Left lung (tissue), 14 donors: ENCODE measurements at places on chromosomes 2 and 18. TPM values are rescaled to one million over a fixed set of nuclear protein-coding genes. Genes with fewer than 3 reads are reported as not detected.

DNA sequence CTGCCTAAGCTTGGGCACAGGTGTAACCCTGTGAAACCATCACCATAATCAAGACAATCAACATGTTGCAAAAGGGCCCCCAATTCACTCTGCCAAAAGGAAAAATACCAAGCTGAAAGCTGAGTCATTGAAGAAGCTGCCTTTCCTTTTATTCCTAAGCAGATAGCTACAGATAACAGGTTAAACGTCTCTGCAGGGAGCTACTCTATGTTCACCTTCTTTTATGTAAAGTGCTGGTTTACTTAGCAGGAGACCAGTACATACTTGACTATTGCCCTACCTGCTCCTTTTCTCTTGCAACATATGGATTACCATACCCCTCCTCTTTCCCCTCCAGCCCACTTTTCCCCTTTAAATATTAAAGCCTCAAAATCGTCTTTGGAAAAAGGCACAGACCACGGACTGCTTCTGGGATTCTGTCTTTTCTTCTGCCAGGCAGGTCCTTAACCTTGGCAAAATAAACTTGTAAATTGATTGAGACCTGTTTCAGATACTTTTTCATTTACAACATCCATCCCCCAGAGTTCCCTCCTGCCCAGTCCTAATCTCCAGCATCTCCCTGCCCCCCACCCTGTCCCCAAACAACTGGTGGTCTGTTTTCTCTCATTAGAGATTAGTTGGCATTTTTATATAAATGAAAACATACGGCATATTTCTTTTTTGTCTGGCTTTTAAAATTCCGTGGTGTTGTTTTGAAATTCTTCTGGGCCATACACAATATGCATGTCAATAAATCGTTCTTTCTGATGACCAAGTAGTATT, 37.8 kb upstream of the LDLRAD4 start:
- DNase-seq: no peak

CEBPZOS gene
- total RNA-seq: 33.1 TPM

SLC40A1 gene
- 153 TPM for total RNA-seq

NRP2 gene
- 122 TPM for total RNA-seq

GRCh38 chr18:56197241-56197859, 441.0 kb downstream of the TXNL1 start:
- no peak for DNase-seq

FNDC4 gene
- total RNA-seq: 8.0 TPM

DNA sequence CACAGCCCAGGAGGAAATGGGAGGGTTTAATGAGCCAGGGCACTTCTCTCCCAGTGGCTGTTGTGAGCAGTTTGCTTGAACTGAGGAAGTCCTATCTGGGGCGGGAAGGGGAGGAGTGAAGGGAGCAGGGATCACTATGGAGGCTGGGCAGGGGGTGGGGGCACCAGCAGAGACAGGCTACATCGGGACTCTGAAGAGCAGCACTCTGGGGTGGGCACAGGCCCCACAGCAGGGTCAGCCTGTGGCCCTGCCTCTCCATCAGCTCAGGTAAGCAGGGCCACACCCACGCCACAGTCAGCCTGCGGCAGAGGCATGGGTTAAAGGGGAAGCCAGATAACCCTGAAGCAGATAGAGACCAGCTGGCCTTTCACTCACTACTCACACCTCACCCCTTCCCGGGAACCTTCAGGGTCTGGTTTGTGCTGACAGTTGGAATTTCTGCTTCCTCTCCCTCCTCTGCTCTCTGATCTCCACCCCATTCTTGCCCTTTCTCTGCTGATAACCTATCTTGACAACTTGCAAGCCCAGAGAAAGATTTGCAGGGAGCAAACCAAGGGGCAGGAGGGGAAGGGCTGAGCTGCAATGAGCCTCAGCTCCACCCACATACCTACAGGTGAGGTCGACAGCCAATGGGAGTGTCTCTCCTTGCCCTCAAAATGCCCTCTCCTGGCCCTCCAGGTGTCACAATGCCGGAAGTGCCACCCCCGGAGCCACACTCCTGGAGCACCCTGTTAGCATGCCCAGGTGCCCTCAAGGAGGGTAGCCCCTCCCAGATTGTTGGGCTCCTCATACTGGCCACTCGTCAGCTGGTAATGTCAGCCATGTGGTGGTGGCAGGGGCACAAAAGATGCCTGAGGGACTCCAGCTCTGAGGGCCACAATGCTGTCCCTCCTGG, 3.7 kb downstream of the SIGLEC15 start:
- no peak for DNase-seq

DNA sequence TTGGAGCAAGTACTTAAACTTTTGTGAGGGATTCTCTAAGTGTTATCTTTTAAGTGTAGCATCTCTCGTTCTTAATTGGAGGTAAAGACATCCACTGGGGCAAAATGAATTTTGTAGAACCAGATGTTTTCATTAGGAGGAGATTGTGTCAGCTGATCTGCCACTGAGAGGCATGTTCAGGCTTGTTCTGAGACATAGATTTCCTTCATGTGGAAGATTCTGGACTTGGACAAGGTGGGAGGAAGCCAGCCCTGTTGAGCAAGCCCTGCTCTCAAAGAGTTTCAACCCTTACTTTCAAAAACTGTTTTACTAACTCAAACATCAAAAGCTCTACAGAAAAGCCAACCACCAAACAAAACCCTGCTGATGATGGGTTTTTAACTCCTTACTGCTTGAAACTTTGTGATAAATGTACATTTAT, 6.5 kb downstream of the MAP4K4 start:
- DNase-seq: no peak

GRCh38 chr2:166410828-166411472, 35.2 kb upstream of the SCN9A start:
- no peak for DNase-seq

RGPD6 gene
- 28.2 TPM for total RNA-seq

DNA sequence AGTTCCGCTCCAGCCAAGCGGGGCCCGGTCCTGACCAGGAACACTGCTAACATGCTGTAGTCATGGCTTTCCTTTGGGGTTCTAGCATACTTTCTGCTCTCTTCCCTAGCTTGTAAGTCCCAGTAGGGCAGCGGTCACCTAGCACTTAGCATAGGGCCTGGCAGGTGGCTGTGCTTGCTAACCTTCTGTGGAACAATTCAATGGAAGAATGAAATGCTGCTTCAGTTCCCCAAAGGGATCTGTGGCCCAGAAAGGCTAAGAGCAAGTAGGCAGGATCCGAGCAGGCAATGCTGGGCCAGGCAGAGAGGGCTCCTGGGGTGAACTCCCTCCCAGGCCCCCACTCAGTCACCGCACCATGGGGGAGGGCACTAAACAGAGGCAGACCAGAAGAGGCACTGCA, 266.8 kb downstream of the CELF4 start:
- DNase-seq: no peak

- no peak for DNase-seq
Measured at GRCh38 chr2:68715353-68716041, 19.1 kb upstream of the ARHGAP25 start.

DNA sequence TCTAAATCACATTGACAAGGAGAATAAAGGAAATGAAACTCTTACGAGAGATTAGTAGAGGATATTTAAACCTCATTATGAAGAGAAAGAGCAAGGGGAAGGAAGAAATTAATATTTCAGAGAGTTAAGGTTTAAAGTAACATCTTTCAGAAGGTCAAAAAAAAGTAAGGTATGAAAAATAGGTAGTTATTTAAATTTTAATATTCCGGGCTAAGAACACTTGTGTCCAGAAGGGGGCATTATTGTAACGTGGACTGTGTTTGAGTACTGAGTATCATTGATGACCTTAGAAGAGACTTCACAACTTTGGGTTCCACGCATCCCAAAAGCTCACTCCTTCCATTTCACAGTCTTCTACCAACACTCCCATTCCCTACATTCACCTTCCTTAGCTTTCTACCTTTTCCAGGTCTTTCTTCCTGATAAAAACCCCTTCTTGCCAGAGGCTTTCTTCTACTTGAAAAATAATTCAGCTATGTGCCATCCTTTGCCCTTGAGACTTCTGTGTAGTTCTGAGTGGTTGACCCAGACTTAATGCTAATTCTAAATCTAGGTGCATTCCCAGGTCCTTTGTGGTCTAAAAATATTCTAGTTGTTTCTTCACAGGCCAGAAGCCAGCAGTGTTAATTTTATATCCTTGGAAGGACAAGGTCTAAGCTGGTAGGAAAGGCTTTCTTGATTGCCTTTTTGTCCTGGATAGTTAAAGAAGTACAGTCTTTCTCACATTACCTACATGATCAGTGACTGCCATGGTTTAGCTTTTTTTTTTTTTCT, 16.5 kb downstream of the DYNC1I2 start:
- no peak for DNase-seq

DNA sequence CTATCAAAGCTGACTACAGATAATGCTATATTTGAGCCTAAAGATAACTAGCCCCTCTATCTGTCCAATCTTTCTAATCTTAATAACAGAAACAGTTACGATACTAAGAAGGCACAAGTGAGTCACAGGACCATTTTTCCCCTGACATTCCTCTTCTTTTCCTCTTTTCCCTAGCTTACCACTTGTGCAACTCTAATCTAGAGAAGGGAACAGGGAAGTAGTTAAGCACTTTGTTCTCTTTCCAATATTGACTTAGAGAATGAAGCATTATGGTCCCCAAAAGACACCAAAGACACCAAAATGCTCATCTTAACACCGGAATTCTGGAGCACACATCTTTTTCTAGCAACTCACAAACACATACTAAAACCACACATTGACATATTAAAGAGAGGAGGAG, 1.8 kb downstream of the PDE11A start:
- no peak for DNase-seq

DSC2 gene
- total RNA-seq: 18.5 TPM

DNA sequence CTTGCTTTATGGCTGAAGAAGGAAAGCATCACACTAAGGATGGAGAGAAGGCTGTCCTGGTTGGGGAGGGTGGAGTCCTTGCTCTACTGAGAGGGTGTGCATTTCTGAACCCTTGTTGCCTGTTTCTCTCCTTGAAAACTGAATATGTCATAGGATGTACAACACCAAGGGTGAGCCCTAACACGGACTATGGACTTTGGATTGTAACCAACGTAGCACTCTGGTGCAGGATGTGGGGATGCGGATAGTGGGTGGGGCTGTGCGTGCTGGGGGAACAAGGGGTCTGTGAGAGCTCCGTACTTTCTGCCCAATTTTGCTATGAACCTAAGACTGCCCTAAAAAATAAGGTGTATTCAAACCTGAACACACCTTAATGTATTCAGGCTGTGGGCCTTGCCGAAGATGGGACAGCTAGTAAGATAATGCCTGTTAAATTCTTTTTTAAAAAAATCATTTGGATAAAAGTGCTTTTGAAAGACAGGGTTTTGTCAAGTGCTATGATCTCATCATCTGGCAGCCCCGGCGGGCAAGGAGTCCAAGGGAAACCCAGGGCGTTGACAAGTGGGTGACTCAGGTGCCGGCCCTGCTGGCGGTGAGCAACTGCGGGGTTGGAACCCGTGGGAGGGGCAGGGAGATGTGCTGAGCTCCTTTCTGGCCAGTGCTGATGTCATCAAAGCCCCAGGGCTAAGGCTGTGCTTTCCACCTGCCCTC, 54.0 kb downstream of the GATA6 start:
- DNase-seq: no peak

LHCGR gene
- total RNA-seq: not detected

SPDYA gene
- 0.55 TPM for total RNA-seq

APCDD1 gene
- total RNA-seq: 49.0 TPM

LYPD1 gene
- 5.6 TPM for total RNA-seq

DNA sequence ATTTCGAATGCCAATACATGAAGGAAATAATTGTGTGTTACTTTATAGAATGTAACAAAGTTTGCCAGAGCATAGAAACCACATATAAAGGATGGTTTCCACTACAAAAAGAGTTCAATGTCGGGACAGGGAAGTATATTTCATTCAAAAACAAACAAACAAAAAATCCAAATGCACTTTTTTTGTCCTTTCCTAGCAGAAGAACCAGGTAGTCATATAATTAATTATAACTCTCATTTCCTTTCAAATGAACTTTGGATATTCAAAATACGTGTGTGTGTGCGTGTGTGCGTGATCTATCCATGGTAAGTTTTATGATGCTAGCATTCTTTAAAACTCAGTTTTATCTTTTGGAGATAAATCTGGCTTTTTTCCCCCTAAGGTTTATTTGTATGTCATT, 8.3 kb downstream of the FN1 start:
- no peak for DNase-seq

DNA sequence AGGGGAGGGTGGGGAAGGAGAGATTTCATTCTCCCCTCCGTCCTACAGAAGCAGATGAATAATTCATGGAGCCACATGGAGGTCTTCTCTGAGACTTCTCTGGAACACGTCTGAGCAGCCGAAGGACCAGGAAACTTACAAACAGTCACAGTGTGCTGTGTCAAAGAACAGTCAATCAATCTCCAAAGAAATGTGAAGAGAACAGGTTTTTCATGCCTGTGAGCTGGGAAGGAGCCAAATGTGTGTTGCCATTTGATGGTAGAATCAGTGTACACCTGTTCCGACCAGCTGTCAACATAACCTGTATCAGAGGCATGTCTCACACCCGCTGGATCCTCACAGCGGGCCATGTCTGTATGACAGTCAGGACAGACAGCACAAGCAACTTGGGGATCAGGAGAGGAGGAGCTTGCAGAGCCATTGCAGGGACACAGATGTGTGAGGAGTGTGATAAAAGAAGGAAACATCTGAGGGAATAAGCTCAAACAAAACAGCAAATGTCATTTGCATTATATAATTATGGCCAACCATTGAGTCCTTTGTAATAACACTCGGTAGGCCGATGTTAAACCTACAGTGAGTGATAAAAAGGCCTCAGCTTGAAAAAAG, 298.5 kb downstream of the EN1 start:
- no peak for DNase-seq

DNA sequence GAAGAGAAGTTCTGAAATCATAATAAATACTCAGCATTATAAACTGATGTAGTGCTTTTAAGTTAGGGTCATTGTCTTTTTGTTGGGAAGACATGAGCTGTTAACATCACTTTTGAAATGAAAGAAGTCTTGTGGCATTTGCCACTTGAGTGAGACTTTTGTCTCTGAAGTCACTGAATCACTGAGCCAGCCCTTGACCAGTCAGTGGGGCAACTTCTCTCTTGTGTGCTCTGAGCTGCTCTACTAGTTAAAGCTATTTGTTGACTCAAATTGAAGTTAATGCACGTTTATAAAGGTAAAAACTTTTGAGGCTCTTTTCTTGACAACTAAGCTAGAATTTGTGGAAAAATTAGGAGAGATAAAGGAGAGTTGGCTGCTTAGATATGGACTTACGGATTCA, 6.7 kb downstream of the WDR43 start:
- DNase-seq: no peak

- DNase-seq: no peak
Measured at GRCh38 chr2:230525682-230526081, 109.7 kb downstream of the SP100 start.

DNA sequence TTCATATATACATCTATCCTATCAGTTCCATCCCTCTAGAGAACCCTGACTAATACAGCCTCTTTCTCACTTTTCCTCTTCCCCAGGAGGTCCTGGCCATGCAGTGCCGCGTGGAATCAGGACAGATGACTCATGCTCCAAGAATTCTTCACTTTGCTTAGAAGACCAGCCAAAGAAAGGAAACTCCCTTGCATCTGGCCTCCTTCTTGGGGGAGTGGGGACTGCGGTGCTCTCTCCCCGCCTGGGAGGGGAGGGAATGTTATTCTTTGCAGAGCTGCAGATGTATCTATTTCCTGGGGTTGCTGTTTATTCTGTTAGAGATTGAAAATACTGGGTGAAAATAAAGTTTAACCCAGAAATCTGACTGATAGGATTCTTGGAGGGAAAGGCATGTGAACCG, 111.5 kb upstream of the SH3BP4 start:
- no peak for DNase-seq
